Thyroid gland (tissue), 4 donors: ENCODE measurements at places on chromosomes 13 and 19. TPM values are rescaled to one million over a fixed set of nuclear protein-coding genes. Genes with fewer than 3 reads are reported as not detected.

GRCh38 chr19:45529420-45529785 is 22.1 kb downstream of the VASP start:
- H3K27ac ChIP-seq: no peak overlapping the region
- H3K4me3 ChIP-seq: no peak overlapping the region
- no peaks in the 10 kb centered on the region for H3K27me3 ChIP-seq
- H3K4me1 ChIP-seq: peaks cover 10% of the 10 kb centered on the region
- H3K36me3 ChIP-seq: no peaks in the 10 kb centered on the region

LHB gene
- total RNA-seq: not detected

- no peak for DNase-seq
- H3K36me3 ChIP-seq: no peaks in the 10 kb centered on the region
- no peak overlapping the region for H3K27ac ChIP-seq
- no peak overlapping the region for H3K4me3 ChIP-seq
Observed at GRCh38 chr19:48659768-48660167, 13.0 kb downstream of the NTN5 start.

BIVM gene
- 27.2 TPM for total RNA-seq

DNA sequence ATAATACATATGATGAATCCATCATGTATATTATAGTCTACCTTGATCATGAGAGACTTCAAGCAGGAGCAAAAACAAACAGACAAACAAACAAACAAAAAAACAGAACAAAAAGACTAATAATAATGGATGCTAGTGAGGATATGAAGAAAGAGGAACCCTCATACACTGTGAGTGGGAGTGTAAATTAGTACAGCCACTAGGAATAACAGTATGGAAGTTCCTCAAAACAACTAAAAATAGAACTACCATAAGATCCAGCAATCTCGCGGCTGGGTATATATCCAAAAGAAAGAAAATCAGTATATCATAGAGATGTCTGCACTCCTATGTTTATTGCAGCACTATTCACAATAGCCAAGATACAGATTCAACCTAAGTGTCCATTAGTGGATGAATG is 7.0 kb upstream of the DLEU7 start:
- no peak overlapping the region for H3K4me3 ChIP-seq
- no peak overlapping the region for H3K27ac ChIP-seq
- no peak for DNase-seq
- no peaks in the 10 kb centered on the region for H3K4me1 ChIP-seq

CD209 gene
- 4.3 TPM for total RNA-seq

DNA sequence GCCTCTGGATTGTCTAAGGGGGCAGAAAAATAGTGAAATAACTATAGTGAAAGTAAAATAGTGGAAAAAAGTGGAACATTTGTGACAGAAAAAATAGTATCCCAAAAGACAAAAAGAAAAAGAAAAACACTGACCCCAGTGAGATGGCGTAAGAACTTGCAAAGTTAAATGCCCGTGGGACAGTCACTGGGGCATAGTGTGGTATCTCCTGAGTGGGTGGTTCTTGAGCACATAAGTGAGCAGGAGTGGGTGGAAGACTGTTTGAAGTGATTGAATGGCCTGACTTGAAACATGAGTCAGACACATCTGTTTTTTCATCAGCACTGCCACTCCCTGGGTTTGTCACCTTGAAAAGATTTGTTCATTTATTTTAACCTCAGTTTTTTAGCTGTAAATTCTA is 2.5 kb downstream of the ZNF430 start:
- no peaks in the 10 kb centered on the region for H3K27me3 ChIP-seq
- no peaks in the 10 kb centered on the region for H3K36me3 ChIP-seq
- peak; percentile 58 for DNase-seq
- H3K4me3 ChIP-seq: no peak overlapping the region
- peak overlapping the region; percentile 2 for H3K27ac ChIP-seq
